ENCODE measurements at places on chromosomes 11 and 22.

- no peak for DNase-seq
Observed at GRCh38 chr11:38156495-38157146, 1558.6 kb upstream of the RAG2 start.

- no peak for DNase-seq
Observed at GRCh38 chr11:72631806-72632731, 42.2 kb downstream of the PDE2A start.

GRCh38 chr22:44369293-44369661, 56.5 kb upstream of the SHISAL1 start:
- no peak for DNase-seq

DNA sequence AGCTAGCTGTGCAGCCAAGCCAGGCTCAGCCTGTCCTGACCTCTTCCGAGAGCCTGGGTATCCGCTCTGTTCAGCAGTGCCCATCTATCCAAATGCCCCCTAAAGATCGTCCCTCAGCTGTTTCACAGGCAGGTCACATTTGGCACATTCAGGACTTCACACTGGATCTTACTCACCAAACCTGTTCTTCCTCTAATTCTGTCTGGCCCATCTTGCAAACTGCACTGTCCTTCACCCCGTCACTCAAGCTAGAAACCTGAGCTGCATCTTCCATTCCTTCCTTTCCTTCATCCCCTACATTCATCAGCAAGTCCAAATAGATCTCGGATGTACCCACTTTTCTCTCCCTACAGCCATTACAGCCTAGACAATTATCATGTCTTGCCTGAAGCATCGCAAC, 60.7 kb upstream of the CSNK2A3 start:
- no peak for DNase-seq

GRCh38 chr11:66146074-66146473, 76.0 kb downstream of the PACS1 start:
- no peak for DNase-seq

GRCh38 chr11:128965485-128965884, 22.8 kb upstream of the TP53AIP1 start:
- no peak for DNase-seq

DNA sequence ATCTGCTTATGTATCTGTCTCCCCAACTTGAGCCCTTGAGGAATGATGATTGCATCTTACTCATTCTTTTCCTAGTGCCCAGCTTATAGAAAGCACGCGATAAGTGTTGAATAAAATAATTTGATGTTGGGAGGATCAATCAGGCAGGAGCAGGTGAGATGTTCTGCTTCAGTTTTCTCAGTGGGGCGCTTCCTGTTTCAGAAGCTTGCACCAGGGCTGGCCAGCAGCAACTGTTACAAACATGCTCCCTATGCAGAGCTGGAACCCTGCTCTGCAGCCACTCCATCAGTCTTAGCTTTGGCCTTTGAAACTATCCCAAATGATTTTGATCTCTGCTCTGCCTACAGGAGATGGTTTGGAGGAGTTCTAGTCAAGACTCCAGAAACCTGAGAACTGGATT, 3.9 kb downstream of the ENDOD1 start:
- no peak for DNase-seq

DNA sequence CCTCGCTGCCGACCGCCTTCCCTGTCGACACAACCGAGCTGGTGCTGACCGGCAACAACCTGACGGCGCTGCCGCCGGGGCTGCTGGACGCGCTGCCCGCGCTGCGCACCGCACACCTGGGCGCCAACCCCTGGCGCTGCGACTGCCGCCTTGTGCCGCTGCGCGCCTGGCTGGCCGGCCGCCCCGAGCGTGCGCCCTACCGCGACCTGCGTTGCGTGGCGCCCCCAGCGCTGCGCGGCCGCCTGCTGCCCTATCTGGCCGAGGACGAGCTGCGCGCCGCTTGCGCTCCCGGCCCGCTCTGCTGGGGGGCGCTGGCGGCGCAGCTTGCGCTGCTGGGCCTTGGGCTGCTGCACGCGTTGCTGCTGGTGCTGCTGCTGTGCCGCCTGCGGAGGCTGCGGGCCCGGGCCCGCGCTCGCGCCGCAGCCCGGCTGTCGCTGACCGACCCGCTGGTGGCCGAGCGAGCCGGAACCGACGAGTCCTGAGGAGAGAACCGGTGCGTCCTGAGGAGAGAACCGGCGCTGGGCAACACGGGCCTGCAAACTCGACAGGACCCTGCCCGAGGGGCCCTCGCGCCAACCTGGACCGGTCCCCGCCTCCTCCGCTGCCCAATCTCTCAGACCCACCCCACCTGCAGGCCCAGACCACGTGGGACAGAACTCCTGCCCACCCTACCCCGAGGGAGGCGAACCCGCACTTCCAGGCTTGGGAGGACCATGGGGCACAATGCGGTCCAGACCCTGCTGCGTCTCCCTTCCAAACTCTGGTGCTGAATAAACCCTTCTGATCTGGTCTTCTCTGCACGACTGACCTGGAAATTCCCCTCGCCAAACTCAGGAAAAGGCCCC, 866 bp downstream of the GP1BB start:
- DNase-seq, result no peak

GRCh38 chr22:23793326-23793725, 6.6 kb downstream of the SMARCB1 start:
- DNase-seq, result no peak

DNA sequence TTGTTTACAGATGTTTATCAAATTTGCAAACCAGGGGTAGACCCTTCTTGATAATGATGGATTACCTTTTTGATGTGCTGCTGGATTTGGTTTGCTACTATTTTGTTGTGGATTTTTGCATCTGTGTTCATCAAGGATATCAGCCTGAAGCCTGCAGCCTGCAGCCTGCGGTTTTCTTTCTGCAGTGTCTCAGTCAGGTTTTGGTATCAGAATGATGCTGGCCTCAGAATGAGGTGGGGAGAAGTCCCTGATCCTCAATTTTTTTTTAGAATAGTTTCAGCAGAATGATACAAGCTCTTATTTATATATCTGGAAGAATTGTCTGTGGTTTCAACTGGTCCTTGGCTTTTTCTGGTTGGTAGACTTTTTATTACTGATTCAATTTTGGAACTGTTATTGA, 19.7 kb upstream of the RAB38 start:
- no peak for DNase-seq

DNA sequence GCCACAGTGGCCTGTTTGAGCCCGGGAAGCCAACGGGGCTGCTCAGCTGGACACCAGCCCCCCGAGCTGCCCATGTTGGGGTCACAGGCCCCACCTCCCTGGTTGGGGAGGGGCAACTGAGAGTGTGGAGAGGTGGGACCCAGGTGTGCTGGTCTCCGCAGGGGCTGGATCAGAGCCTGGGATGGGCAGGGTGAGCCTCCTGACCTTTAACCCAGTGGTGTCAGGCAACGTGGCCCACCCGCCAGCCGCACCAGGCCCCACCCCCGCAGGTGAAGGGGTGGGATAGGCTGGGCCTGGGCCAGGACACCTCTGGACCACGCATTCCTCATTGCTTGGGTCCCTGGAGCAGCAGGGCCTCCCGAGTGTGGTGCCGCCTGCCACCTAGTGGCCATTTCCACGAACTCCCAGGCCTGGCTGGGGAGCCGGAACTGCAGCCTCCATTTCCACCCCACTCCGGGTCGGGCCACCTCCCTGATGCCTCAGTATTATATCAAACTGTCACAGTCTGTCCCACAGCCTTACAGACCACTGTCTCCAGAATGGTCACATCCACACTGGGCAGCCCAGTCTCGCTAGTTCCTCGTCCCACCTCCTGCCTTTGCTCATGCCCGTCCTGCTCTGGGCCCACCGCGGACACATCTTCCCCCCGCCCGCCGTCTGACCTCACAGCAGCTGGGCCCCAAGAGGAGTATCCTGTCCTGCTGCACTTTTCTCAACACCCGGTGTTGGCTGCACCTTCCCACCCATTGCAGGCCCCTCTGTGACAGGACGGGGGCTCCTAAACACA, 13.3 kb upstream of the PPP6R3 start:
- peak; percentile 60 for DNase-seq

- DNase-seq, result no peak
Observed at GRCh38 chr11:69977951-69978350, 100.2 kb upstream of the ANO1 start.

GRCh38 chr11:65912845-65913244, 6.0 kb downstream of the C11orf68 start:
- no peak for DNase-seq

DNA sequence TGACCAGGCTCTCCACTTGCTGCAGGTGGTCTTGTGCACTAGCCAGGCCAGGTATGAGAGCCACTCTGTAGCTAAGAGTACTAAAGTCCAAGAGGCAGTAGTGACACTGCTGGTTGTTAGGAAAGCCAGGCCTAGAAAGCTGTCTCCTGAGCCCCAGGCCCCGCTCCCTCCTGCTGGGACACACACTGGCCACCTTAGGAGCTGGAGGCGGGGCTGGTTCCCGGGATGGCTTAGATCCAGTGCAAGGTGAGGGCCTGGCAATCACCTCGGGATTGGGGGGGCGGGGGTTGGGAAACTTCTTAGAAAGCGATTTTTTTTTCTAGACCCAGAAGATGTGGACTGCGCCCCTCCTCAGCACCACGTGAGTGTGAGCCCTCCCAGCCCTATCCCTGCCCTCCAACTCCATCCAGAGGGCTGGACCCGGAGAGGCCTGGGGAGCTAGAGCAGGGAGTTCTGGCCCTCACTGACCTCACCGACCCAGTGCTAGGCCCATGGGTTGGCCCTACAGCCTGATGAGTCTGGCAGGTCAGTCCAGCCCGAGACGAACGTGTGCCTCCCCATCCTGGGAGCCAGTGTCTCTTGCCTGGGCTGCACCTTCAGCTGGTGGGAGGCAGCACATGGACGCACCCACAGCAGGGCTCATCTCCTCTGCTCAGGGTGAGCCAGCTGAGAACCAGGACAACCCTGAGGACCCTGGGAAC, 18.1 kb downstream of the SLC37A2 start:
- DNase-seq, result no peak

DNA sequence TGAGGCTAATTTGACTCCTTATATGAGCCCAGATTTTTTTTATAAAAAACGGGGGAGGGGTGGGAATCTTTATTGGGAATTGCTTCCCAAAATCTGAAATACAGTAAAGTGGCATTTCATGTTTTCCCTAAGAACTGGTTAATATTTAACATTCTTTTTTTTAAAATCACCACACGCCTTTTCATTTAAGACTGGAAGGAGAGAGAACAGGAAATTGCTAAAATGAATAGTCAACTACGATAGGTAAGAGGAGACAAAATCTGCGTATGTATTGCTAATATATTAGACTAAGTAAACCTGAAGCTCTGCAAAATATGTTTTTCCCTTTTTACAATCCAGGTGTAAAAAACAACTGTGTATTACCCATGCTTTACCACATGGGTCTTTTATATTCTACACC, 57.0 kb downstream of the SOX6 start:
- DNase-seq, result no peak

GRCh38 chr11:12832480-12833224, 158.4 kb downstream of the TEAD1 start:
- DNase-seq, result no peak

- DNase-seq, result no peak
Observed at GRCh38 chr11:44372989-44373388, 63.0 kb upstream of the ALX4 start.

GRCh38 chr22:48751539-48752437, 1075.9 kb downstream of the BRD1 start:
- DNase-seq, result no peak

- DNase-seq, result no peak
Observed at GRCh38 chr11:119339589-119340334, 921 bp downstream of the C1QTNF5 start.

DNA sequence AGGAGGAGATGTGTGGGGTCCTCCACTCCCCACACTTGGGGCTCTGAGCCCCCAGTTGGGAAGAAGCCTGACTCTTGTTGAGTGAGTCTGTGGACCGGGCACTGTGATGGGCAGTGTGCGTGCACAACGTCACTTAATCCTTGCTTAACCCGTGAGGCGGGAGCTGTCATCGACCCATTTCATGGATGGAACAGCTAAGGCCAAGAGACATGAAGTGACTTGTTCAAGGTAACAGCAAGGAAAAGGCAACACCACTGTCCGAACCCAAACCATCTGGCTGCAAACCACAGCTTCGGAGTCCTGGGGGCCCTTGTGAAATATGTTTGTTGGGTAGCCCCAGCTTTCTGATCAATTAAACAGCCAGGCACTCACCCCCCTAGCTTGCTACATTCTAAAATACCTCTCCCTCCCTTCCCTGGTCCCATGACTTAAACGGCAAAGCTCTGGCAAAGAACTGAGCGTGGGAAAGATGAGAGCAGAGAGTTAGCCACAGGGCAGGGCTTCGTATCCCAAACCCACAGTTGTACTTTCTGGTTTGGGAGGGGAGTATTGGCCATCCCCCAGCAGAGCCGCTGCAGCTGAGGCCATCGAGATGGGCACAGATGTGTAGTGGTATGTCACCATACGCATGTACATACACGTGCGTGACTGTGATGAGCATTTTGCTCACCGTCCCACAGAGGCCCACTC, 26.3 kb downstream of the FADS2 start:
- DNase-seq, result no peak

- DNase-seq, result no peak
Observed at GRCh38 chr11:115269191-115269950, 234.8 kb downstream of the CADM1 start.

DNA sequence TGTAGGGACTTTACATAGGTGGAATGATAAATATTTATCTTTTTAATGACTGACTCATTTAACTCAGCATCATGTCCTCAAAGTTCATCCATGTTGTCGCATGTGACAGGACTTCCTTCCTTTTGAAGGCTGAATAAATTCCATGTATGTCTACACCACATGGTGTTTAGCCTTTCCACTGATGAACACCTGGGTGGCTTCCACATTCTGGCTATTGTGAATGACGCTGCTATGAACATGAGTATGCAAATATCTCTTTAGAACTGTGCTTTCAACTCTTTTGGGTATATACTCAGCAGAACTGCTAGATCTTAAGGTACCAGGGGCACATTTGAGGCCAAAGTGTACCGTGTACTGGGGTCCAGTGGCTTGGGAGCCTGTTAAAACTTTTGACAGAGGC, 24.1 kb downstream of the LARGE1 start:
- no peak for DNase-seq

- DNase-seq, result no peak
Observed at GRCh38 chr22:49446759-49447710, 380.6 kb downstream of the BRD1 start.

DNA sequence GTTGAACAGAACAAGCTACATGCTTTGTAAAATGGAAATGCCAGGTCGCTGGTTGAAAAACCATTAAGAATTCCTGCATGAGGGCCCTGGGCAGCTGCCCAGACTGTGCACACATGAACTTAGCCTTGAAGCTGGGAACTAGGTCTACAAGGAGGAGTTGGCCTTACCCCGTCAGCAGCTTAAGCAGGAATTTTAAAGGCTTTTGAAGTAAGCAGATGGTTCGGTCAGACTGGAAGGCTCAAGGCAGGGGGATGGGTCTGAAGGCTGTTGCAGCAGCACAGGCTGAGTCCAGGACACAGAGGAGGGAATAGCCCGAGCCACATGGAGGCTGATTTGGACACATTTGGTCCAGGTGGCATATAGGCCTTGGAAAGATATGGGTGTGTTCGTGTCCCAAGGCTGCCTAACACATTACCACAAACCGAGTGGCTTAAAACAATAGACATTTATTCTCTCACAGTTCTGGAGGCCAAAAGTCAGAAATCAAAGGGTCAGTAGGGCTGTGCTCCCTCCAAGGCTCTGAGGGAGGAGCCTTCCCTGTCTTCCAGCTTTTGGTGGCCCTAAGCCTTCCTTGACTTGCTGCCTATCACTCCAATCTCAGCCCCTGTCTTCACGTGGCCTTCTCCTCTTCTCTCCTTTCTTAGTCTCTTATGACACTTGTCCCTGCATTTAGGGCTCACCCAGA, 11.6 kb downstream of the LIF start:
- no peak for DNase-seq

GRCh38 chr11:116114198-116114651, 610.0 kb upstream of the CADM1 start:
- DNase-seq, result no peak

GRCh38 chr22:26822313-26822712, 164.9 kb downstream of the MIAT start:
- no peak for DNase-seq

GRCh38 chr11:128603752-128604414, 16.5 kb upstream of the ETS1 start:
- DNase-seq, result no peak

Data from stimulated activated CD8-positive, alpha-beta memory T cell treated with anti-CD3 and anti-CD28 coated beads, Interleukin-15, amount 100 ng/mL, for 1 hour (primary cell).